Chondrocyte (in vitro differentiated cells): ENCODE measurements at places on chromosomes 11 and 22.

DNA sequence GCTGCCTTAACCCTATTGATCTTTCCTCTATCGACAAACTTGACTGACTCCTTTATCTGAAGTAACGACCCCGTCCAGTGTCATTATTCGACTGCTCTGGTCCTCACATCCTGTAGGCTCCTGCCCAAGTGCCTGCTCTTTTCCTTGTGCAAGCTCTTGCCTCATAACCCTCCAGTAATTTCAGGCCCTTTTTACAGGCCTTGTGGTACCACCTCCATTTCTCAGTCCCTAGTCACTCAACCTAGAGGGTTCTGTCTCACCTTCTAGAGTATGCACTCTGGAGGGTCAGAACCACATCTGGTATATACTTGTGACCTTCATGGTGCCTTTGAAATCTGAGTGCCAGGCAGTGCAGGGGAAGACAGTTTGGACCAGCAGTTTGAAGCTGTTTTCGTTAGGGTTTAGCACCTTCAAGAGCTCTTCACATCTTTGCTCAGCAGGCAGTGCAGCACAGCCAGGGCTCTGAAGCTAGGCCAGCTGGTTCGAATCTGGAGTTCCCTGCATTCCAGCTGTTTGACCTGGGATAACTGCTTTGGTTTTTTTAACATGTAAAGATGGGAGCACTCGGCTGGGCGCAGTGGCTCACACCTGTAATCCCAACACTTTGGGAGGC lies 11.2 kb downstream of the SNRPD3 start:
- no peak for DNase-seq

DNA sequence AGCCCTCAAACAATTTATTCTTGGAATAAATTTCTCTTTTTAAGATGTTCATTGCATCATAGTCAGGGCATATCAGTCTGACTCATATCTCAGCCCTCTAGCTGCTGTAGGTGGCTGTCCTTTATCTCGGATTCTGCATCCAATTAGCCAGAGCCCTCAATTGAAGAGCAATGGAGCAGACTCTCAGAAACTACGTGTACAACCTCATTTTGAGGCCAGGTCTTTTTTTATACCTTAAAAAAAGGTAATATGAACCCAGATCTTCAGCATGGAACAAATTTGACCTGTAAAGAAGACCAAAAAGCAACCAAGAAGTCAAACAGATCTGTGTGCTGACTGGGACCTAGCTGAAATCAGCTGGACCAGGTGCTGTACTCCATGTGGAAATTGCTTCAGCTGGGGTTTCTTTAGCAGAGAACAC lies 8.7 kb downstream of the OR52A5 start:
- DNase-seq: no peak

DNA sequence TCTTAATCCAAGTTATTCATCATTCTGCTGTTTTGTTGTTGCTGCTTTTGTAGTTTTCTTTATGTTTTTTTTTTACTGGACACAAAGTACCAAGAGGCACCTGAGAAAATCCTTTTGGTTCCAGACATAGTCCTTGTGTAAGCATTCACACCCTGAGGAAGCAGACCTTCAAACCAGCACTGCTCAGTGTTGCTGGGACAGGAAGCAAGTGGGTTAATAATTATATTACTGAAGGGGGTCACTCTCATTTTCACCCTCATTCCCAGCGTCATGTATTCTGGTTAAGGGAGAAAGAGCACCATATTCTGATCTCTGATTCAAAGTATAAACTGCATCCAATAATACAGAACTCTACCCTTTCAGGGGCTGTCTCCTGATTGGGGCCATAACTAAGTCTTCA lies 5.9 kb upstream of the ALKBH3 start:
- no peak for DNase-seq

DNA sequence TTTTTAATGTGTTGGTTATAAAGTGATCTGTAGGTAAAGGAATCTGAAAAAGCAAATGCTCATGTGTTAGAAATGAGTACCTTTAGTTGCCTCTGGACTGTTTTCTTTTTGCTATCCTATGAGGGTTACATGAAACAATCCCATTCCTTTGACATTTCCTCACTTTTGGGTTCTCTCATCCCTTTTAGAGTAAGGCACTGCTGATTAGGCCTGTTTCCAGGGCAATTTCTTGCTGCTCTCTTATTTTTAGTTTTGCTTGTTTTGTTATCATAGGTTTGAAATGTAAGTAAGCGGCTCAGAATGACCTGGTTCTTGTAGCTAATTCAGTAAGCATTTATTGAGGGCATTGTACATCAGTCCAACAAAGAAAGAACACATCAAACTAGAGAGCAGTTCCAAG lies 138.9 kb downstream of the DDX10 start:
- no peak for DNase-seq

DNA sequence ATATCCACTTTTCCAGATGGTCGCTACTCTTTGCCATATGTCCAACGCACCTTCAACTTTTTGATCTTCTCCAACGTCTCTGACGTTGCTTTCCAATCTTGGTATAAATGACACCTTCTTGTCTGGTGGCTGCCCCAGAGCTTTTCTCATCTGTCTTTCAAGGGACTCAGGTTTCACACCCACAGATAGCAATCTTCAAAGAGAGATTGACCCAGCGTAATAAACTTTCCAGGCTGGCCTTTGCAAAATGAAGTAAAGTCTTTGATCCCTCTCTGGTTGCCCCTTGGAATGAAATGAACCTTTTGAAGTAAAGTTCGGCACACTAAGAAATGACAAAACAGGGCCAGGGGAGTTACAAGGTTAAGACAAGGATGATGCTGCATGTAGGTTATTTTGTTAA lies 138.4 kb upstream of the BDNF start:
- DNase-seq: no peak

- peak; percentile 78 for DNase-seq
Measured at GRCh38 chr11:65204646-65205601, 23.2 kb downstream of the CAPN1 start.

DNA sequence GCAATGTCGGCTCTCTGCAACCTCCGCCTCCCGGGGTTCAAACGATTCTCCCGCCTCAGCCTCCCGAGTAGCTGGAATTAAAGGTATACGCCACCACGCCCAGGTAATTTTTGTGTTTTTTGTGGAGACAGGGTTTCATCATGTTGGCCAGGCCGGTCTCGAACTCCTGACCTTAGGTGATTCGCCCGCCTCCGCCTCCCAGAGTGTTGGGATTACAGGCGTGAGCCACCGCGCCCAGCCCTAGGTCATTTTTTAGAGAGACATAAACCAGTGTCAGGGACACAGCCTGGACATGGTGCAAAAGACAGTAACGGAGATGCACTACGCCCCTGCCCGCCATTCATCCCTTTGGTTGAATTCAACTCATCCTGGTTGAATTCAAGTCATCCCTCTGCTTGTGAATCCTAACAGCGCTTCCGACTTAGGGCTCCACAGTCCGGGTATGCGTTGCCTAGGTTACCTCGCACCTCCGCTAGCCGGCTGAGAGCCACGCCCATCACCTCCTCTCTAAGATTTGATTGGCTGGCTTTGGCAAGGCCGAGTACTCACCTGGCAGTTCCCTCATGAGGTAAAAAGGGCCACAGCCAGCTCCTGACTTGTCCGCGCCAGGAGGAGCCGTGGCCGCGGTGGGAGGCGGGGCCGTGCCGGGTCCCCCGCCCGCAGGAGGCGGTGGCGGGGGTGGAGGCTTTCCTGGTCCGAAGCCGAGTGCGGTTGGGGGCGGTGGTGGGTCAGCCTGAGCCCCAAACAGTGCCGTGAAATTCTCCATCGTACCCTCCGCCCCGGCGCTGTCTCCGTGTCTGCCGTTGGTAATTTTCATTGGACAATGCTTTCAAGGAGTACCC lies at the start of gene MED19:
TSS of gene MED19 (minus strand) at position 802 of the 842 bp plus-strand sequence. CDS start at position 766, 36 bp downstream.
- DNase-seq: no peak

GRCh38 chr22:23166042-23166831 lies 14.1 kb upstream of the BCR start:
- DNase-seq: no peak

DNA sequence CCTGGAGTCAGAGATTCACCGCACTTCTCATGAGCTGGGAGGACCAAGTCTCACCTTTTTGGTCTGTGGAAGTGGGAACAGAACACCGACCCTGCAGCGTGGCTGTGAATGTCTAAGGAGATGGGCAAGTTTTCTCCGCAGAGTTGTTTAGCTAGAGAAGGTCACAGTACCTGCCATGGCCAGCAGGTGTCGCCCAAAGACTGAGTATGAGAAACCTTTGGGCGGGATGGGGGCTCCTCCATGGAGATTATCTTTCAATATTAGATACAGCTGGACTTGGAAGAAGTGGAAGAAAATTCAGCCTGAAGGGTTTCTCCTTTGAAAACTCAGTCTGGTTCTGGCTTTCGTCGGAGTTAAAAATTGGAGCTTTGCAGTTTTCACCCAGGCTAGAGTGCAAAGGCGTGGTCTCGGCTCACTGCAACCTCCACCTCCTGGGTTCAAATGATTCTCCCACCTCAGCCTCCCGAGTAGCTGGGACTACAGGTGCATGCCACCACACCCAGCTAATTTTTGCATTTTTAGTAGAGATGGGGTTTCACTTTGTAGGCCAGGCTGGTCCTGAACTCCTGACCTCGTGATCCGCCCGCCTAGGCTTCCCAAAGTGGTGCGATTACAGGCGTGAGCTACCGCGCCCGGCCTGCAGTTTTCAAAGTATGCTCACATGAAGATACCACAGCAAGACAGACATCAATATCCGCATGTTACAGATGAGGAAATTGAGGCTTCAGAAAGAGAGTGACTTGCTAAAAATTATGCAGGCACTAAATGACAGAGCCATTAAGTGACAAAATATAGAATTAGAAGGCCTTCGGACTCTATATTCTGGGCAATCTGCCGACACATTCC lies 10.7 kb upstream of the DSCAML1 start:
- peak; percentile 84 for DNase-seq

- DNase-seq: no peak
Measured at GRCh38 chr11:108228251-108228650, 5.4 kb downstream of the ATM start.

GRCh38 chr22:49353235-49353634 lies 474.4 kb downstream of the BRD1 start:
- peak; percentile 29 for DNase-seq

DNA sequence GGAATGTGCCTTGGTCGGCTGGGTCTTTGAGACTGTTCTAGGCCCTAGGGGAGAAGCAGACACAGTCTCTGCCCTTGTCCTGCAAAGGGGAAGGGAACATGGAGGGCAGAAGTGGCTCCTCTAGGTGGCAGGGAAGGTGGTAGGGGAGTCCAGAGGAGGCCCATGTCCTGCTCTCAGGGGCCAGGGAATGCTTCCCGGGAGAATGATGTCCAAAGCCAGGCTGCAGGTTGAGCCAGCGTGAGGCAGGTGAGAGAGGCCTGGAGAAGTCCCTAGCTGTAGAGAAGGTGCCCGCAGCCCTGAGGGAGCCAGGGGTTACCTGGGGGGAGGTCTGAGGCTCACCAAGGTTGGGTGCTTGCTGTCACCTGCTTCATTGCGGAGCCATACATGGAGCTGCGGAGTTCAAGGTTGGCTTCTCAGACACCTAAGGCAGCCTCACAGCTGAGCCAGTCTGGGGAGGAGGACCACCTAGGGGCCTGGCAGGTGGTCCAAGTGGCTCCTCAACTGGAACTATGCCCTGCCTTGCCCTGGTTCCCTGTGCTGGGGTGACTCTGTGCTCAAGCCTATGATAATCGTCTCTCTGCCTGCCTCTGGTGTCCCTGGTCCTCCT lies 46.1 kb downstream of the SMIM38 start:
- peak; percentile 59 for DNase-seq

DNA sequence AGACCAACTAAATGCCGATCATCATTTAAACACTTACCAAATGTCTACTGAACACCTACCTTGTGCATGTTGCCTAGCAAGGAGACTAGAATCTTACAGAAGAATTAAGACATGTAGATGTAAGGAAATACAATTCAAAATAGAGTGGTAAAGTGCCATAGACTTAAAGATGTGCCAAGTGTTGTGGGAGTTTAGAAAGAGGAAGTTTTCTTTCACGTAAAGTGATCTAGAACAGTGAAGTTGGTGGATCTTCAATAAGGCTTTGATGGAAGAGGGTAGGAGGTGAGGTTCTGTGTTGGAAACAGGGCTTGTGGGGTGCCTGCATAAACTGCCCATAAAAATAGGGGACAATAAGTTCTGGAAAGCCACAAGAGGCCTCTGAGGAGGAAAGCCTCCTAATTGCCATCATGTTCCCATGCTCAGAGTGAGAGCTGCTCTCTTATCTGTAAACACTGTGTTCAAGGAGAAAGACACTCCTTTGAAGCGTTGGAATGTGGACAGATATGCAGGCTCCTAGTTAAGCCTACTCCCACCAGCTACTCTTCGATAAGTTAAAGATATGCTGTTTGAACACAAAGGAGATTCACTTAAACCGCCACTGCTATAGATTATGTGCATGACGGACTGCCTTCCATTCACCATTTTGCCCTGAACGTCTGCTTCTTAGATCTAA lies 66.7 kb downstream of the HSD17B12 start:
- no peak for DNase-seq

DNA sequence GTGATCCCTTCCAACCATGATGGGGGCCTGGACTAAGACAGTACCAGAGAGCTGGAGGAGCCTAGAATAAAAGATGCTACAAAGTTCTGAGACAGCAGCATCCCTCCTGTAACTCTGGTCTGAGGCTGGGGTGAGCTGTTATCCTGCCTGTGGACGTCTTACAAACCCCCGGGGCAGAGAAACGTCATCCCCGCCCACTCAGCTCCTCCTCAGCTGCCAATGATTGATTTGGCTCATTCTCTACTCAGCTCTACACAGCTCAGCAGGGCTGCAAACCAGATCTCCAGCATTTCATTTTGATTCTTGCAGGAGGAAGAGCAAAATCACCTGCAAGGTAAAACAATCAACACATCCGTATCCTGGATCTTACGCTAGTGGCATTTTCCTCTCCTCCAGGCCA lies 55.5 kb downstream of the CSNK2A3 start:
- DNase-seq: no peak

- DNase-seq: no peak
Measured at GRCh38 chr11:121328176-121328966, 35.8 kb downstream of the SC5D start.

DNA sequence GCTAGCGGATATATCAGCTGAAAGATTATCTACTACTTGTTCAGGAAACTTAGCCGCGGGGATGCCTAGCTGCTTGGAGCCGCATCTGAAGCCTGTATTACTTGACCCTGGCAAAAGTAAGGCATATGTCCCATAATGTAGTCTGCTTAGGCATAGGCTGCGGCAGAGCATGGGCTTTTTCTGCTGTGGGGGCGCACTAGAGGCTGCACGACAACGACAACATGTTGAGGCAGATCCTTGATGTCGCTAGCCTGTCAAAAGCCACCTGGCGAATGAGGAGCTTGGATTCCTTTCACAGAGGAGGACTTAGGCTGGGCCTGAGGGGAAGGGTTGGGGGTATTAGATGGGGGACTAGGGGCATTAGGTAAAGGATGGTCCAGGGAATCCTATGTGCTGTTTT lies 1.1 kb upstream of the OR52N2 start:
- no peak for DNase-seq

- no peak for DNase-seq
Measured at GRCh38 chr11:15213471-15214231, 98.9 kb downstream of the INSC start.

- no peak for DNase-seq
Measured at GRCh38 chr11:62025487-62026105, 58.2 kb upstream of the FTH1 start.

GRCh38 chr11:46947399-46948077 lies 11.0 kb downstream of the CSTPP1 start:
- DNase-seq: no peak
